ENCODE measurements at places on chromosomes 7 and 10. TPM values are rescaled to one million over a fixed set of nuclear protein-coding genes. Genes with fewer than 3 reads are reported as not detected.

GRCh38 chr7:140696024-140696679, 356 bp upstream of the NDUFB2 start:
- DNase-seq: peak; percentile 89

DNA sequence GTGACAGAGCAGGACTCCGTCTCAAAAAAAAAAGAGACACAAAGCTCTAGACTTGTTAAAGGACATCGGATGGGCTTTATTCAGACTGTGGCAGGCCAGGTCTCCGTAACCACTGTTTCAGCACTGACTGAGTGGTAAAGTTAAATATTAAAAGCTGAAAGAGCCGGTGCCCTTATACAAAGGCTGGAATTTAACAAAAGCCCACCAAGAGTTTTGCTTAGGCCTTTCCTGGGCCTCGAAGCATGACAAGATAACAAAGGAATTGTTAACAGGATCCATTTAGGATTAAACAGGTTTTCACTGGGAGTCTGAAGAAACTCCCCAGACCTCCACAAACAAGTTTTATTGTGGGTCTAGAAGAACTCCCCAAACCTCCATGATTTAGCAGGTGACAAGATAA, 727.8 kb downstream of the TYW1 start:
- DNase-seq: no peak

Gene CH25H
- 0.19 TPM for polyA plus RNA-seq

DNA sequence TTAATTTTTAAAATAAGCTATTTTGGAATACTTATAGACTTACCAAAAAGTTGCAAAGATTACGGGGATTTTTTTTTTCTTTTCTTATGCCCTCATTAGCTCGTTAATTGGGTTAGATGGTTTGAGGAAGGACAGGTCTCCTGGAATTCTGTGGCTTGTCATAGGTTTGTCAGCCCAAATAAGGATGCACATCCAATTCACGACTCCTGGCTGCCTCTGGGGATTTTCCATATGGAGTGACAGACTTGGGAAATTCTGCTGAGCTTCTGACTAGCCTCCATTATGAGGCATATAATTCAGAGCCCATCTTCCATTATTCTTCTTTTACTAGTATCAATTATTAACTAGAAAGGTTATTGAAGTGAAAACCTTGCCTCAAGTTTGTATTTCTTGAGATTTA, 102.1 kb downstream of the AUTS2 start:
- DNase-seq: no peak

Gene CTAGE8
- polyA plus RNA-seq: not detected

DNA sequence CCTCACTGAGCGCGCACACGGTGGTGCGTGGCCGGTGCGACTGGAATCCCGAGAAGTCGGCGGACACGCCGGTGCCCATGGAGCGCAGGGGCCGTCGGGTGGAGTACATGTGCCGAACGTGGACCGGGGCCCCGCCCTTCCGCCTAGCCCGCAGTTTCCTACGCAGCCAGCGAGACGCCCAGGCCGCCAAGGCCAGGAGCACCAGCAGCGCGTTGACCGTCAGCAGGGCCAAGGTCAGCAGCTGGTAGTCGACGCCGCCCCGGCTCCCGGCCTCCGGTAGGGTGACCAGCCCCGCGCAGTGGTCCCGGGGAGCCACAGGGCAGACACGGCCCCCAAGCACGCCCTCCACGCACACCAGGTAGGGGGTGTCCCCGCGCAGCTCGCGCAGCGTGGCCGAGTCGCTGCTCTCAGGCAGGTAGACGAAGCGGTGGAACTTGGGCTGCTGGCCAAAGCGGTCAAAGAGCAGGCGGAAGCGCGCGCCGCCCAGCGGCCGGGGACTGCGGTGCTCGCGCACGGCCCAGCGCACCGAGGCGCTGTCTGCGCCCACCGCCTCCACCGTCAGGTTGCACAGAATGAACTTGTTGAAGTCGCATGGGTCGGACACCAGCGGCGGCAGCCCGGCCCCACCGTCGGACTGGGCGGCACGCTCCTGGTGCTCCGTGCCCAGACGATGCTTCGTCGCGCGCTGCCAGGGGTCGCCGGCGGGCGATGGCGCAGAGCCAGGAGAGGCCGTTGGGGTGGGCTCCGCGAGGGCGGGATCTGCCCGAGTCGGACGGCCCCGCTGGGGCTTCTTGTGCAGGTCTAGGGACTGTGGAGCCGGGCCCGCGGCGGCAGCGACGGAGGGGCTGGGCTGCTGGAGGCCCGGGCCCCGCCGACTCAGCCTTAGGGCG, 2.2 kb downstream of the TRIL start:
- peak; percentile 4 for DNase-seq

Data from IMR-90 (cell line).